ENCODE measurements at places on chromosomes 2 and 18. TPM values are rescaled to one million over a fixed set of nuclear protein-coding genes. Genes with fewer than 3 reads are reported as not detected.
A peak's percentile ranks its signal among the peaks of the same experiment; 100 is the strongest.

DNA sequence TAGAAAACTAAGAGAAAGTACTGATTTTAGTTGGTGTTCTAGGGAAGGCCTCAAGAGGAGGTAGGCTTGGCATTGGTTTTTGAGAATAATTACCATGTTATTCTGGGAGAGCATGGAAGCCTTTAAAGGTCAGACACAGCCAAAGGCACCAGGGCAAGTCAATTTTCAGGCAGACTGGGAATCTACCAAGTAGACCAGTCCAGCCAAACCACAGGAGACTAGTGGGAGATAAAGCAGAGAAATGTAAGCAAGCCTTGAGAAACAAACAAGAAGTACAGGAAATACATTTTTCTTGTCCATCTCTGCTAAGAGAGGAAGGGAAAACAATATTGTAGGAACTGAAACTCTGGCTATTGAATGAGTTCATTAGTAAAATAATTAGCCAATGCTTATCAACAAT is 5.5 kb upstream of the CCDC68 start:
- DNase-seq, result no peak

PIEZO2 gene
- 17.6 TPM for polyA plus RNA-seq

- DNase-seq, result no peak
These were observed 206.1 kb upstream of the REV1 start for GRCh38 chr2:99695944-99696253.

DNA sequence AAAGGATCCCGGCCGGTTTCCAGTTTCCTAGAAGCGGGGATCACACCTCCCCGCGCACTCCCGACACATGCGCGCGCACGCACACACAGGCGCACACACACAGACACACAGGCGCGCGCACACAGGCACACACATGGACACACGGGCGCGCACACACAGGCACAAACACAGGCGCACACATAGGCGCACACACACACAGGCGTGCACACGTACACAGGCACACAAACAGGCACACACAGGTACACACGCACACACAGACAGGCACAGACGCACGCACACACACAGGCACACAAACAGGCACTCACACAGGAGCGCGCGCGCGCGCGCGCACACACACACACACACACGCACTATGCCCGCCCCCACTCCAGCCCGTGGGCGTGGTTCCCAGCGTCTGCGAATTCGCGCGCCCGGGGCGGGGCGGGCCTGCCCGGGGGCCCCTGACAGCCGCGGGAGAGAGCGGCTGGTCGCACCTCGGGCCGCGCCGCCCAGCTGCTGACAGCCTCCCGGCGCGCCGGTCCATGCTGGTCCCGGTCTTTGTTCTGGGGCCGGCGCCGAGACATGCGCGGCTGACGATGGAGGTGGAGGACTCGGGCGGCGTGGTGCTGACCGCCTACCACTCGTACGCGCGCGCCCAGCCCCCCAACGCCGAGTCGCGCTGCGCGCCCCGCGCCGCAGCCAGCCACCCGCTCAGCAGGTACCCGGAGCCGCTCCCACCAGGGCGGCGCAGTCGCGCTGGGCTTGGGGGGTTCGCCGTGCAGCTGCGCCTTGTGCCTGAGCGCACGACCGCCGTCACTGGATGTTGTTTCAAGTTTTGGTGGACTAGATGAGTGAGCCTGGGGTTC is at the start of gene ARHGAP28:
Gene ARHGAP28, plus strand, starts transcription at position 470 of the 845 bp plus-strand sequence. Its CDS starts 106 bp downstream, at position 576.
- peak; percentile 91 for DNase-seq

DNA sequence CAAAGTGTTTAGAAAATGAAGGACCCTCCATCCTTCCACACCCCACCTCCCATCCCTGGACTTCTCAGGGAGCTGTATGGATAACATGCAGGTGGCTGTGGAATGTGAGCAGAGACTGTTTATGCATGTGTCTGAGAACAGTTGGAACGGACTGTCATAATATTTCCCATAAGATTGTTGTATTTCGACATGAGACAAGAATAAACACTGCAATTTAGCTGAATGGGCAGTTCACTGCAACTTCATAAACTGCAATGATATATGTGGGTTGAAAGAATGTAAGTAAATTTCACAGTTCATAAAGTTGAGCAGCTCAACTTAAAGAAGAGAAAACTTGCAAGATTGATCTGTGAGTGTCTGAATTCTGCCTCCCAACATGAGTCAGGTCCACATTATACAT is 74.6 kb downstream of the MEP1B start:
- DNase-seq, result no peak

MTIF2 gene
- polyA plus RNA-seq, result 46.0 TPM

SP140 gene
- polyA plus RNA-seq, result 0.97 TPM

DNA sequence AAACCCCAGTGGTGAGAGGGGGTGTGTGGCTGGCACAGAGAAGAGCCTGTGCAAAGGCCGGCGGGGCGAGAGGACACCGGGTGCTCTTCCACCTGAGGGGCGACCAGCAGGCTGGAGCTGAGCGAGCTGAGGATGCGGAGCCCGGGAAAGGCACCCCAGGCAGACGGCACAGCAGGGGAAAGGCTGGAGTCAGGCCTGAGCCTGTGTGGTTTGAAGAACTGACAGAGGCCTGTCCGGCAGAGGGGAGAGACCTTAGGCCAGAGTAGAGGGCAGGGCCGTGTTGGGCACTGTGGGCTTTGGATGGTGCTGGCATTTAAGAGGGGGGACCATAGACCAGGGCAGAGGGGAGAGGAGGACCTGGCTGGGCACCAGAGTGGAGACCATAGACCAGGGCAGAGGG is 149.8 kb downstream of the RTP5 start:
- DNase-seq, result no peak

DNA sequence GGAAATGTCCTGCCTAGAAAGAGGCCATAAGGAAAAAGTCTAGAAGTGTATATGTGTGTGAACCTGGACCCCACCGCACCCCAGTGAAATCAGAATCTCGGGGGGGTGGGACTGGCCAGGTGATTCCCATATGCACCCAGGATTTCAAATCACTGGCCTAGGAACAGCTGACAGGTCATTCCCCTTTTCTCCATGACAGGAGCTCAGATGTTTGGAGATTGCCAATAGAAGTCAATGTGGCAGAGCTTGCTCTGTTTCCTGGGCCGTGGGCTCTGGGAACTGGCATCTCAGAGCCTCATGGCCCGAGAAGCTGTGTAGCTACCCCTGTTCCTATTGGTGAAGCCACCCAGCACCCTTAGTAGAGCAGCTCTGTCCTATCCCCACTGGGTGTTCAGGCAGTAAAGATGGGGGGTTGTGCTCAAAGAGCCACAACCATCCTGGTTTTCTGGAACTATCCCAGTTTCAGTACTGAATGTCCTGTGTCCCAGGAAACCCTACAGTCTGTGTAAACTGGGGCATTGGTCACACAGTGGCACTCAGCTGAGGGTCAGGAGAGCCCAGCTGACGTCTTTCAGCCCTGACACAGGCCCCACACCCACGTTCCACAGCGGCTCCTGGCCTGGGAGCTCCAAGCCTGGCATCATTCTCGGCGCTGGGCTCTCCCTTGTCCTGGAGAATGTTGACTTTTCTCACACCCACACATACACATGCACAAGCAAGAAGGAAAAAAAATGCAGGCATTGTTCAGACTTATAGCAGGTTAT is 18.9 kb downstream of the GNLY start:
- no peak for DNase-seq

DNA sequence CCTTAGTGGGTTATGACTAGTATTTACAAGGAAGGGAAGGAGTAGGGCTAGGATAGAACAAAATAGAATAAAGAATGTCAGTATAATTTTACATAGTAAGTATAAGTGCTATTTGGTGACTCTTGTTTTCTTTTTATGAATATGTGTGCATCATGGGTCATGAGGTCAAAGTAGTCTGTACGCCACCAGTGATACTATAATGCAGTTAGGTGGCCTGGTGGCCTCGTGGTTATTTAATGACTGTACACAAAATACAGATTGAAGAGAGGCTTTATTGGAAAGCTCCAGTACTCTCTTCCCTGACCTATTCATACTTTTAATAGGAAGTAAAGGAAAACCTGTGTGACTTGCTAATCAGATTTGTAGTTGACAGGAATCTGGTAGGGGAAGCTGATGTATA is 27.3 kb downstream of the CAB39 start:
- no peak for DNase-seq

EDAR gene
- 3.0 TPM for polyA plus RNA-seq

GRCh38 chr18:10726198-10727068 is 200.6 kb downstream of the NAPG start:
- no peak for DNase-seq

Data from right renal cortex interstitium (tissue), 3 donors.